WERI-Rb-1 (cell line): ENCODE measurements at places on chromosomes 1 and 21.

GRCh38 chr1:12094180-12094579 is 31.1 kb downstream of the TNFRSF8 start:
- DNase-seq = no peak

DNA sequence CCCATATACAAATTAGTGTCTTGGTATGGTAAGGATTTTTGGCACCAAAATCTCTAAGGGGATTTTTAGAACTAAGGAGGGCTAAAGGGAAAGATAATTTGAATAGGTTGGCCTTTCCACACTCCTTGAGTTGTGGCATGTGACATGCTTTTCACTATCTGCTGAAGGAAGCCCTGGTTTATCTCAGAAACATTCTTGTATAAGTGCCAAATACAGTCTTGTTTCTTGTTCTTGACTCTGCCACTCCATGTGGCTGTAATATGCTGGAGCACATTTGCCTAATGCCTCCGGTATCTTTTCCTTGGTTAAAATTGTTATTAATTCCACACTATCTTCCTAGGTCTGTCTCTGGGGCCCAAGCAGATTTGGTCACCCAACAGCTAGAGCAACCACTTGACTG is 457.0 kb downstream of the USP25 start:
- no peak for DNase-seq

GRCh38 chr21:33667636-33668035 is 25.3 kb downstream of the ITSN1 start:
- no peak for DNase-seq

DNA sequence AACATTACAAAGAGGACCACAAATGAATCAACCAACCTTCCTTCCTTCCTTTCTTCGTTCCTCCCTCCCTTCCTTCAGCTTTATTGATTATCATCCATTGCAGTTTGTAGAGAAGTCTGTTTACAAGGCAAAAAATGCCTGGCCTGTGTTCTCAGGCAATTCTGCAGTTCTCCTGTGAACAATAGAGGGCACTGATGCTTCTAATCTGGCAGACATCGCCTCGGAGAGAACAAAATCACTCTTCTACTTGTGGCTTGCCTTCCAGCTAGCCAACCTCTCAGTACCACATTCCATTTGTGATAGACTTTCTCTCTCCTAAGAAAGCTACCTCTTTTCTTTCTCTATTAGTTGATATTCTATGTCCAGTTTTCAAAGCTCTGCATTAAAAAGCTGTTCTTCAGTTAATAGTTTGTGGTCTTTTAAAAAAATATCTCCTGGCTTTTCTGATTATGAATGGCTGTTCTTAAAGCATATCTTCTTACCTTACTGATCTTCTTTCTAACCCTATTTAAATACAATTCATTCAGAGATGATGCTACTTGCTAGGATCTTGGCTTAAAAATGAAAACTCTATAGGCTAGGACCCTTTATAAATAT is 26.9 kb upstream of the ESRRG start:
- DNase-seq = peak; percentile 82

DNA sequence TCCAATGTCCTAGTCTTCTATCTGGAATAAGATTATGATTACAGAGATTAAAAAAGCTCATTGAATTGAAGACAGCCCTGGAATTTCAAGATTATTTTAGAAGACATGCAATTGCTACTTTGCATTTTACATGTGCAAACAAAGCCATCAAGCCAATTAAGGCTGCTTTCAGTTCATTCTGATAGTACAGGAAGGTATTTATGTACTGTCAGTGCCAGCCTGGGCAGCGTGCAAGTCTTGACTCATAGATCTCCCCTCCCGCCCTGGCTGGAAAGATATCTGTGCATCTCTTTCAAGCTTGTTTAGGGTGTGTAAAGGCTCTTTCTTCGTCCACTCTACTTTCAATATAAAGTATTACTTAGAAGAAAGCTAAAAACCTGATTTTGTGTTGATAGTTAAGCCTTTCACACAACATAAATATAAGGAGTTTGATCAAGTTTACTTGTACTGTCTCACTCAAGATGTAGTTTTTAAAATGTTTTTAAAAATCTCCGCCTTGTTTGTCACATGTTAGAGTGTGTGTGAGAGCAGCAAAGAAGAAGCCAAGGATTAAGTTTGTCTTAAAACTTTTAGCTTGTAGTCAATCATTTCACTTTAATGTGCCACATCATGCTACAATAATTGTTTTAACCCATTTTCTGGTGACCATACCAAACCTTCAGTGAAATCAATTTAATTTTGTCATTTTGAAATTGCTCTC is 13.6 kb upstream of the LYPLAL1 start:
- DNase-seq = no peak

- DNase-seq = no peak
Observed at GRCh38 chr1:168963601-168964000, 142.9 kb upstream of the ATP1B1 start.

GRCh38 chr1:94895518-94895917 is 31.4 kb downstream of the CNN3 start:
- DNase-seq = no peak

GRCh38 chr1:81407000-81407821 is 393.5 kb upstream of the ADGRL2 start:
- no peak for DNase-seq

- peak; percentile 92 for DNase-seq
Observed at GRCh38 chr21:15221799-15222386, 157.1 kb upstream of the NRIP1 start.

GRCh38 chr1:37667023-37667671 is 25.2 kb upstream of the CDCA8 start:
- DNase-seq = peak; percentile 62

DNA sequence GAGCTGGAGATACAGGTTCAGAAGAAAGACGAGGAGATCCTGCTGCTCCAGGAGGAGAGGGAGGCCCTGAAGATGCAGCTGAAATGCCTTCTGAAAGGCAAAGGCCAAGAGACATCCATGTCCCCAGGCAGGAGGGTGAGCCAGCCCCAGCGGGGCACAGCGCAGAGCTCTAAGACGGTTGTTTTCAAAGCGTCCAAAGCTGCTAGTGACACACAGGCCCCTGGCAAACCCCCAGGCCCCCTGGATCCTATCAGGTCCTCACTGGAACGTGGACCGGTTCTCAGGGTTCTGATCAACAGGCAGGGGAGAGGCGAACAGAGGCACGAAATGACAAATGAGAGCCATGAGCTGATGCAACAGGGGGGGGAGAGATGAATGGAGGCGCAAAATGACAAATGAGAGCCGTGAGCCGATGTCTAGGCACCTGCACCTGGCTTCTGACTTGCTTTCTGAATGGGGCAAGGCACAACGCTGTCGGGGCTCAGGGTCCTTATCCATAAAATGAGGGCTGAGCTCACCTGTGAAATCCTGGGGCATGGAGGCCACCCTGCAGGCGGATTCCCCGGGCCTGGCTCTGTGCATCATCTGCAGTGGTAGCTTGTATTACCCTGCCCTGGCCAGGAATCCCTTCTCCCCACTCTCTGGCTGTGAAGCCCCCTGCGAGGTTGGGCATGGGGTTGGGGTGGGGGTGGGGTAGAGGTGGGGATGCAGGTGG is 9.2 kb downstream of the CCDC27 start:
- no peak for DNase-seq

GRCh38 chr21:21955204-21955603 is 957.0 kb downstream of the NCAM2 start:
- no peak for DNase-seq

DNA sequence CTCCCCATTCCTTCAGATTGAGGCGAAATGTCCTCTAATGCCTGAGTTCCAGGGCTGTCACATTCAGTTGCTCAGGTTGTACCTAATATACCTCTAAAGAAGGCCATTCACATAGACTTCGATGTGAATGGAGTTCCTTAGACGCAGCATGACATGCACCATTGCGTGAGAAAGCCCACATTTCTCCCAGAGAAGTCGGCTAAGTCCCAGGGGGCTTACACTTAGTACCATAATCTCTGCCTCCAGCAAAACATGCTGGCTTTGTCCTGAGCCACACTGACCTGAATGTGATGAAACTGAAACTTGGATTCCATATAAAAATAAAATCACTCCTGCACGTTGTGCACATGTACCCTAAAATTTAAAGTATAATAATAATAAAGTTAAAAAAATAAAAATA is 23.2 kb upstream of the SLC2A1 start:
- peak; percentile 52 for DNase-seq

DNA sequence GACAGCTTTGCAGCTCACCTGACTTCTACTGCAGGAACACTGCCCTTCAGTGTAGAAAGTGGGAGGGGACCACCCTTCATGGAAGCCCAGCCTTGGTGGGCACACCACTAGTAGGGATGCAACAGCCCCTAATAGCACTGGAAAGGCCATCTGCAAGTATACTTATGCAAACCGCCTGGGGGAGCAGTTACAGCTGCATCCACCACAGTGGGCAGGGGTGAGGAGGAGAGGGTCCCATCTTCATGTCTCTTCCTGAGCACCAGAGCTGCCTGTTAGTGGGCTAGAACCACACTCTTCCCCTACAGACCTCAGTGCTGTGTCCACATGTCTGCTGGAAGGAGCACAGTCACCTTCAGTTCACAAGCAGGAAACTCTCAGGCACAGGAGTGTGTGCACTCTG is 66.2 kb upstream of the LHX8 start:
- no peak for DNase-seq

DNA sequence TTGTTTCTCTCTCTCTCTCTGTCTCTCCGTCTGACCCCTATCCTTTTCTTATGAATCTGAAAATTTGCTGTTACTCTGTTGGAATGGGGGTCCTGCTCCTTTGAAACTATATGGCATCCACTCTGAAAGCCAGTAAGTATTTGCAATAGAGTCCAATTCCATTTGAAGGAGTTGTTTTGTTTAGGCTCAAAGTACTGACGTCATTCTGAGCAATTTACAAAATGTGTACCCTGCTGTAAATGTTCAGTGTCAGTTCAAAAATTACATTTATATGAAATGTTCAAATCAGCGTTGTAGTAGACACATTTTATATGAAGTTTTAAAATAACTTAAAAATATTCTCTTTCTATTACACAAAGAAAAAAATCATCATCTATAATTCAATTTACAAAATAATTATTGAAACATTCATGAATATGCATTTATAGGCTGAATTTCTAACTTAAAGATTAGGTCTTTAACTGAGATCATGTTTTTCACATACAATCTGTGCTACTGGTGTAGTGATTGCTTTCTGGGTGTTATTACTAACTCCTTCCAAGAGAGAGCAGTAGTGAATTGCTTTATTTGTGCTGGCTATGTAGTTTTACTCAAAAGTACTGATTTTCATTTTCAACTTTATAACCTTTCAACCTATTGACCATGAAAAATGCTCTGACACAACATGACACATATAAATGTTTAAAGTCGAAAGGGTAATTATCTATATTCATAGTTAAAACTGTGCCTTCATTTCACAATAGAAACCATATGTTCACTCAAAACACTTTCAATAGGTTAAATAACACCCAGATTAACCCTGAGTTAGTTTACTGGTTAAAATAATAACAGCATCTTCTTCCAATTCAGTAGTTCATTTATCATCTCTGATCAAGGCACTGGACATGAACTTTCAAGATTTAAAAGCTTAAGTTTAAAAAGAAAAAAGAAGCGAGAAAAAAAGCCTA is 253.1 kb upstream of the ADGRL4 start:
- DNase-seq = no peak

GRCh38 chr1:56838759-56839158 is 15.8 kb upstream of the C8A start:
- no peak for DNase-seq

DNA sequence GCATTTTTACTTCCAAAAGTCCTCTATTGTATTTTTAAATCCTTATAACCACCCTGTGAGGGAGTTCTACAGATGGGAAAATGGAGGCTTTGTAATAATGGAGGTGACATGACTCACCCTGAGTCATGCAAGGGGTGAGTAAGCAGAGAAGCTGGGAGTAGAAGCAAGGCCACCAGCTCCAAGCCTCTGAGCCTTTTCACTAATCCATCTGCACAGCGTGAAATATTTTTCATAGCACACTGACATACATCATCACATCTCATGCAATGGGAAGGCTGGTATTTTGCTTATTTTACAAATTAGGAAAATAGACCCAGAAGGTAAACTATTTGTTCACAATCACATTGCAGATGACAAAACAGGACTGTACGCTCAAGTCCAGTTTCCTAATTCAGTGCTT is 96.9 kb downstream of the KCNH1 start:
- no peak for DNase-seq

DNA sequence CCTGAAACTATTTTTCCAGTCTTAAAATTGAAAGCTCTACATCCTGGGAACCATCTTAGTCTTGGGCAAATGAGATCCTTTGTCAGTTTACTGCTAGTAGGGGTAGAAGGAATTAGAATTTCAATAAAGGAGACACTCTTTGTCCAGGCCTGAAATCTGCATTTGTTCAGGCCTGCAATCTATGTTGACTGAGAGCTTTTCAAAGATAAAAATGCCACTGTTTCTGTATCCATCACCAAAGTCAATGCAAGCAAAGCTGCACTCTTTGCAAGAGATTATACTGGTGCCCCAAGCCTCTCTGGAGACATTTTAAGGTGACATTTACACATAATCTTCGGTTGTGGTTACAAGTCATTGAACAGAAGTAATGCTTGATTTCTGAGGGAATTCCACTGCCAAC is 135.7 kb downstream of the CTH start:
- DNase-seq = no peak

DNA sequence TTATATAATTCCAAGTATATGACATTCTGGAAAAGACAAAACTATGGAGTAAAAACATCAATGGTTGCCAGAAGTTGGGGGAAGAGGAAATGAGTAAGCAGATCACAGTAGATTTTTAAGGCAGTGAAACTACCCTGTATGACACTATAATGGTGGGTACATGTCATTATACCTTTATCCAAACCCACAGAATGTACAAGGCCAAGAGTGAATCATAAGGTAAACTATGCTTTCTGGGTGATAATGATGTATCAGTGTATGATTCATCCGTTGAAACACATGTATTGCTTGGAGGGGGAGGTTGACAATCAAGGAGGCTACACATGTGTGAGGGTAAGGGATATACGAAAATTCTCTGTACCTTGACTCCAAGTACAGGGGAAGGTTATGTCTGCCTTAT is 862.7 kb downstream of the PLA2G4A start:
- no peak for DNase-seq
